ENCODE measurements at places on chromosomes 1 and 21.

- no peak for DNase-seq
Observed at GRCh38 chr1:95829556-95829955, 595.5 kb downstream of the RWDD3 start.

DNA sequence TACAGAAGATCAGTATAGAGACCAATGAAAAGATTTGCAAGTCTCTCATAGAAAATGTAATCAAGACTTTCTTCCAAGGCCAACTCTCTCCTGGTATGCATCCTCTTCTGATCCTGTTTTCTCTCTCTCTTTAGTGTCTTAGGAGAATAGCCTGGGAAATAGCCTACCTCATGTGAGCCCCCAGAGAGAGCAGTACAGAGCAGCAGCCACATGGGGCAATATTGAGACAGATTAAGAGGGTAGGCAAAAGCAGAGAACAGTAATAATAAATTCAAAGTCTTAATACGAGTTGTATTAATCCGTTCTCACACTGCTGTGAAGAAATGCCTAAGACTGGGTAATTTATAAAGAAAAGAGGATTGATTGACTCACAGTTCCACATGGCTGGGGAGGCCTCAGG lies 61.4 kb downstream of the RNASEL start:
- DNase-seq: no peak

DNA sequence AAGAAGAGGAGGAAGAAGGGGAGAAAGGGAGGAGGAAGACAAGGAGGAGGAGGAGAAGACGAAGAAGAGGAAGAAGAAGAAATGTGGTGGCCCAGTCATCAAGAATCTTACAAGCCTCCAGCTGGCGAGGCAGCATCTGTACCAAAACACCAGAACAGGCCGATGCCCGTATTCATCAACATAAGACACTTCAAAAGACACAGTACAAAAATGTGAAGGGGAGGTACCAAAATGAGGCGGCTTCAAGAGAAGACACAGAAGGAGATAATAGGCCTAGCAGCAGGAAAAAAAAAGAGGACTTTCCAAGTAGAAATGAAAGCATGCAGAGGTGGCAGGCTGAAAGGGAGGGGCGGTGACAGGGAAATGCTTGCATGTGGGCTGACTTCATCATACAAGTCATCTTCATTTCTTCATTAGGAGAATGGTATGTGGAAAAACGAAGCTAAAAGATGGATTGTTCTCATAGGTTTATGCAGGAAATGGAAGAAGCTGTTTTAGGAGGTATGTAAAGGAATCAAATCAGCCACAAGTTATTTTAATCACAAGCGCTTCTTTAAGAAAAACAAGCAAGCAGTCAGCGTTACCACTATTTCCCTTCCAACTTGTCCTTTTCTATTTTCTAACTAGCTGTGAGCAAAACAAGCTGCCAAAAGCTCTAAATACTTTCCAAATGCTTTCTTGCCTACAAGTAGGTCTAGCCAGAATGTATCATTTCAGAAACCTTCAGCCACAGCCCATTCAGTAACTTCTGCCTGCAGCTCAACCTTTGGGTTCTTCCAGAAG lies 192.3 kb downstream of the SLC45A1 start:
- no peak for DNase-seq

- DNase-seq: no peak
Observed at GRCh38 chr1:44543064-44543744, 131.1 kb downstream of the TMEM53 start.

- no peak for DNase-seq
Observed at GRCh38 chr1:167095368-167095767, 1.5 kb downstream of the STYXL2 start.

- DNase-seq: no peak
Observed at GRCh38 chr1:212607206-212607912, 1.2 kb upstream of the ATF3 start.

GRCh38 chr1:10898921-10899320 lies 102.5 kb upstream of the CASZ1 start:
- DNase-seq: no peak

DNA sequence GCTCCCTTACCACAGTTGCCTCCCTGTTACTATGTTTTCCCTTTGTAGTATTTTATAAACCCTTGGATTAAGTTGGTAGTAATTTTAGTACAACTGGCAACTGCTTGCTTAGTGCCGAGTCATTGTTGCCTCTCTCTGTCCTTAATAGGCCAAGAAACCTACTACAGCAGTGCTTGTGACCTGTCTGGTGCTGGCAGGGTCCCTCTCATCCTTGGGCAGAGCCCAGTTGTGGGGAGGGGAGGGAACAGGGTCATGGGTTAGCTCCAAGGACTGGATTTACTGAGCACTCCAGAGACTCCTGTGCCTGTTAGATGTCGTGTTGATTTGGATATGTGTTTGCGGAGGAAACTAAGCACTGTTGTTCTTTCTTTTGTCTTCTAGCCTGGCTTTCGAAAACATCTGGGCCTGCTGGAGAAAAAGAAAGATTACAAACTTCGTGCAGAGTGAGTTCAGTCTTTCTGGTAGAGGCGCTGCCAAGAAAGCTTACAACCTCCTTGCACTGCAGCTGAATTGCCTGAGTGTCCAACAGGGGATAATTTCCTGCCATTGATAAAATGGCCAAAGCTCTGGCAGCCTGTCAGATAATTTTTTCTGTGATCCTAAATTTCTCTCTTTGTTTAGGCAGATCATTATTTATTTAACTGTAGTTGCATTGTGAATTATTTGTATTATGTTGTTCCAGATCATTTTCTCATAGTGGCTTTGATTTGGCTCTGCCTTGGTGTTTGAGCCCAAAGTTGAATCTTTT lies 3.6 kb downstream of the UTP11 start:
- DNase-seq: no peak

- no peak for DNase-seq
Observed at GRCh38 chr1:209672705-209673630, 2.2 kb upstream of the G0S2 start.

DNA sequence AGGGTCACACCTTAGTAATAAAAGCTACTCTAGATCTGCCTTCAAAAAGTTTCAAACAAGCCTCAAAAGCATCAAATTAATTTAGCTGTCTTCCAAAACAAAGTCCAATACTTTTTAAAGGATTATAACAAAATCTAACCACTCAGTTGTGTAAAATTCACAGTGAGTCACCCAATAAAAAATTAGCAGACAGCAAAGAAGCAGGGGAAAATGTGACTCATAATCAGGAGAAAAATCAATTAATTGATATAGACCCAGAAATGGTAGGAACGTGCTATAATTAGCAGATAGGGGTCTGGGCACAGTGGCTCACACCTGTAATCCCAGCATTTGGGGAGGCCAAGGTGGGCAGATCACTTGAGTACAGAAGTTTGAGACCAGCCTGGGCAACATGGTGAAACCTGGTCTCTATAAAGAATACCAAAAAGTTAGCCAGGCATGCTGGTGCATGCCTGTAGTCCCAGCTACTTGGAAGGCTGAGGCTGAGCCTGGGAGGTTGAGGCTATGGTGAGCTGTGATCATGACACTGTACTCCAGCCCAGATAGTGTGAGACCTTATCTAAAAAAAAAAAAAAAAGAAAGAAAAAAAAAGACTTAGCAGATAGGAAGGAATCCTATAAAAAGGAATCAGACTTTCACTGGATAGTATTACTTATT lies 8.1 kb upstream of the MYOG start:
- DNase-seq: no peak

DNA sequence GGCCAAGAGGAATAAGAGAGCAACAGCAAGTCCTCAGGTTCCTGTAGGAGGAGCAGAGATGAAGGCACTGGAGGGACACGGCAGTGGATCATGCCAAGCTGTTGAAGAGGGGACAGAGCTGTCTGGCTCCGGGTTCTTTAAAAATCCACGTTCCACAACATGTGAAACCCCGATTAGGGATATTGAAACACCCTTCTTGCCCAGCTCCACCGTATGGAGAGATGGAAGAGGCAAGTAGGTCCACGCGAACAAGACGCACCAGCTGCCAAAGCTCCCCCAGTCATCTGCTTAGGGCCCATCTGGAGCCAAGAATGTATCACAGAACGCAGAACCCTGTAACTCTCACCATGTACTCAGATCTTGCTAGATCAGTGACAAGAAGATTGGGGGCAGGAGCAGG lies 3.9 kb downstream of the C1orf198 start:
- DNase-seq: no peak

GRCh38 chr1:51009381-51009780 lies 39.3 kb downstream of the CDKN2C start:
- DNase-seq: no peak

DNA sequence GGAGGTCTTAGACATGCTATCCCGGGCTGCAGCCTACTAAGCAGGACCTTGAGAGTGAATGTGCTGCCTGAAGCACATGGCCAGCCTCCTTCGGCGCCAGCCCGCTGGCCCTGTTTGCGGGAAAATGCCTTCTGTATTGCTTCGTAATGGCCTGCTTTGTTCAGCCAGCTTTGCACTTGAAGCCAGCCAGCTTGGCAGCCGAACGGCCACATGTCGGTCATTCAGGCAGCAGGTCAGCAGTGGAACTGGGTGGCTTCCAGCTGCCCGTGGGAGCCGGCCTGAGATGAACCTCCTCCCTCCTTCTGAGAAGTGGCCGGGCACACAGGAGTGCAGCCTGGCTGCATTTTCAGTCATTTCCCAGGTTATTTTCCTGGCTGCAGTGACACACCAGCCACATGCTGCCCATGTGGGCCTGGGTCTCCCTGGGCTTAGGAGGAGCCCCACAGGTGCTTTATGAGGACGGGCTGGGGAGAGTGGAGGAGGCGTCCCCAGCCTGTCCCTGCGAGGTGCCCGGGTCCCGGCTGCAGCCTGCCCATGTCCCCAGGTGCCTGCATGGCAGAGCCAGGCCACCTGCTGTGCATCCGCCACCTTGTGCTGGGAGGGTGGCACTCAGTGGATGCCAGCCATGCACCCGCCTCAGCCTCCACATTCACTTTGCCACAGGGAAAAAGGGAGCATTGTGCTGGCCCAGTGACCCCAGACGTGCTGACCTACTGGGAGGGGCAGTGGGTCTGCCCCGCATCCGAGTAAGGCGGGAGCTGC lies 103.5 kb downstream of the SIK1 start:
- DNase-seq: no peak

DNA sequence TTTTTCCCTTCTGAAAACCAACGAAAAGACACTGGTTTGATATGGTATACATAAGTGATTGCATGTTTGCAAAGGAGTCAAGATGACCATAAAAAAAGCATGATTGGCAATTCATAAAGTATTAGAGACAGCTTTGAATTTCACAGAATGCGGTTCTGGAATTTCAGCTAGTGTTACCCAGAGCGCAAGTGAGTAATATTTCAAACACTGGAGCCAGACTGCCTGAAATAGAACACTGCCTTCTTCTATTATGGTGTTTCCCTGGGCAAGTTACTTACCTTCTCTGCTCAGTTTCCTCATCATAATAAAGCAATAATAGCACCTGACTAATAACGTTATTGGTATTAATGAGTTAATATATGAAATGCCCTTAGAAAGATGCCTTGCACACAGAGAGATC lies 54.7 kb downstream of the NEGR1 start:
- DNase-seq: no peak

- no peak for DNase-seq
Observed at GRCh38 chr1:47222476-47222875, 9.5 kb downstream of the TAL1 start.

- no peak for DNase-seq
Observed at GRCh38 chr1:220135755-220136154, 41.8 kb downstream of the IARS2 start.

- no peak for DNase-seq
Observed at GRCh38 chr21:20110368-20110767, 887.8 kb upstream of the NCAM2 start.

- DNase-seq: peak; percentile 44
Observed at GRCh38 chr1:45010855-45011811, at the start of gene HECTD3. HECTD3 (minus strand) TSS chr1:45011324; CDS start chr1:45011257, 67 bp downstream.

GRCh38 chr1:39297551-39297950 lies 93.1 kb downstream of the MACF1 start:
- DNase-seq: no peak

DNA sequence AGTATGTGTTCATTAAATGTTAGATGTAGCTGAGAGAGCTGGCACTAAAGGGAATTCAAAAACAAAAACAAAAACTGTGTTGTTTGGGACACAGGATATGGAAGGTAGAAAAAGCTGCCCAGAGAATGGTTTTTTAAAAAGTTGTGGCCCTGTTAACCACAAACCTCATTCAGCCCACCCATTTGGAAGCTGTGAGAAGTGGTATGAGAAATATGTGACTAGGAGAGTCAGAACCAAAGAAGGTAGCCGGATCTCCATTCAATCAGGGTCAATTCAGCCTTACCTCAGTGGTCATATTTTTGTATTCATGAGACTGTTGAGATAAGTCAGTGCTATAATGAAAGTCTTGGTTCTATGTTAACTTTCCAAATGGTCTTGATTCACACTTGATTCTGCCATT lies 29.8 kb upstream of the CACYBP start:
- no peak for DNase-seq

- DNase-seq: no peak
Observed at GRCh38 chr21:42356650-42357049, 5.9 kb upstream of the TFF2 start.

- DNase-seq: no peak
Observed at GRCh38 chr1:22252251-22252650, 109.4 kb upstream of the WNT4 start.

- no peak for DNase-seq
Observed at GRCh38 chr1:113538225-113538624, 147.9 kb downstream of the MAGI3 start.
